Caki2 (cell line): ENCODE measurements at places on chromosomes 4 and X. TPM values are rescaled to one million over a fixed set of nuclear protein-coding genes. Genes with fewer than 3 reads are reported as not detected.

GLRA2 gene
- total RNA-seq, result 1.1 and 1.3 TPM in 2 replicates

POF1B gene
- total RNA-seq, result not detected in 2 replicates

CLCN5 gene
- 0.34 and 3.9 TPM in 2 replicates for total RNA-seq

XAGE2 gene
- not detected in 2 replicates for total RNA-seq

MAGED4 gene
- total RNA-seq, result 2.3 and 5.7 TPM in 2 replicates

SCRG1 gene
- total RNA-seq, result not detected in 2 replicates

MAOA gene
- total RNA-seq, result 0.20 TPM in 1 of 2 replicates, not detected in the other

GRPEL1 gene
- 20.2 and 23.0 TPM in 2 replicates for total RNA-seq
